ENCODE measurements at places on chromosomes 5 and 9.

- DNase-seq, result no peak
Observed at GRCh38 chr9:125747053-125747764, at the start of gene PBX3. PBX3 (plus strand) TSS chr9:125747373.

DNA sequence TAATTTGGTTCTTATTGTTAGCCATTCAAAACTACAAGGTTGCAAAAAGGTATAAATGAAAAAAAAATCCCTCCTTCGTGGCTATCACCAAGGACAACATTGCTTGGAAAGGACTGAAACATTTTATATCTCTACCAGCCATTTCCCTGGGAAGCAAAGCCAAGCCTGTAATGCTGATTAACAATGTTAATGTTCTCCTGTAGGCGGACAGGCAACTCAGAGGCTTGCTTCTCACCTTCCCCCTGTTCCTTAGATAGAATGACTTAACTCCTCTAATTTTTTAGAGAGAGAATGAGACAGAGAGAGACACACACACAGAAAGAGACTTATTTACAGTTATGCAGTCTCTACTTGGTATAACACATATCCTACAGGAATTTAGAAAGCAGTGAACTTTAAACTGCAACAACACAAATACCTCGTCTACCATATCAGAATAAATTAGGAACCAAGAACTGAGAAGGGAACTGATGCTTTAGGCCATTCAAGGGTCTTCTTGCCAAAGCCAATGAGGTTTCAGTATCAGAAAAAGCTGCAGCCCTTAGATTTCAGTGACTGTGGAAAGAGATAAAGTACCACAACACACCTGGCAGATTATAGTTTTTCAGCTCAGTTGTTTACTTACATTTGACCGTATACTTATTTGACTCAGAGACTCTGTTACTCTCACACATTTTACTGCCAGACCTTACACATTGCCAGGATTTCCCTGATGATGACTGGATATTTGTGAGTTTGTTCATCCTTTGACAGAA, 20.9 kb upstream of the MAN2A1 start:
- DNase-seq, result no peak

DNA sequence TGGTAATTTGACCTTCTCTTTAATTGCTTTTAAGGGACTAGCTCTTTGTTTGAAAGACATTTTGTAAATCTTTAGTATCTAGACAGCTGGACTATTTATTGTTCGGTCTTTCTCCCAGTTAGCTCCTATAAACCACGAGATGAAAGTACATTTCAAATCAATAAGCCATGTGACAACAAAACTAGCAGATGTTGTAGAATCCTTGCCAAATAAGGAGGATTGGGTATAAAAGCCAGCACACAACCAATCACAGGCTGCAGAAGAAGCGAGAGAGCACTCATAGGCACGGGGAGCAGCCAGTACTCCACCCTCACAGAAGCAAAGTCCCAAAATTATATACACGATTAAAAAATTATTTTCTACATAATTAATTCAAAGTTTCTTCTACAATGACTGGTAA, 8.1 kb upstream of the OMD start:
- no peak for DNase-seq

GRCh38 chr9:131649646-131650045, 90.2 kb downstream of the RAPGEF1 start:
- DNase-seq, result no peak

DNA sequence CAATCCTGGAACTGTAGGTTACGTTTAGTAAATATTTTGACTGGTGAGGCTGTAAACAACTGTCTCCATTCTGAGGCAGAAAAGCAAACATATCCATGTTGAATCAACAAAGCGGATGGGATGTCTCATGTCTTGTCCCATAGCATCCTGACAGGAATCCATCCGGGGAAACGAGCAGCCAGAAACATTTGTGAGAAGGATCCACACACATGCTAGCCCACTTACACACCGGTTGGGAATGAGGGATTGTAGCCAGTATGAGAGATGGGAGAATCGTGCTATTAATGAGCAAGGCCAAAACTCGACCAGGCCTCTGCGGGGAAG, 117.5 kb downstream of the FSTL4 start:
- no peak for DNase-seq

GRCh38 chr9:2599896-2600295, 21.7 kb upstream of the VLDLR start:
- DNase-seq, result no peak

DNA sequence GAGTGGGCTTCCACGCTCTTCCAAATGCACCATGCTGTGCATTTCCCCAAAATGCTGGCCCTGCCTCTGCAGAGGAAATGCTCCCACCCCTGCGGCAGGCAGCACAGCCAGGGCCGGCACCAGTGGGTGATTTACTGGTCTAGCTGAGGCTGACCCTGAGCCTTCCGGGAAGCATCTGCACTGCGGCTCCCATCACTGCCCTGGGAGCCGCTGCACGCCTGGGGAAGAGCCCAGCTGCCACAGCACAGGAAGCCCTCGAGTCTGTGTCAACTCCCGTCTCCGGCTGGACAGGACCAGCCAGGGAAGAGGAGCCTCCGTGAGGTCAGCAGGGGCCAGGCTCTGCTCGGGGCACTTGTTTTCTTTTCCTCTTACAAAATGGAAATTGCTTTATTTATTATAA, 25.1 kb upstream of the EEIG1 start:
- no peak for DNase-seq

DNA sequence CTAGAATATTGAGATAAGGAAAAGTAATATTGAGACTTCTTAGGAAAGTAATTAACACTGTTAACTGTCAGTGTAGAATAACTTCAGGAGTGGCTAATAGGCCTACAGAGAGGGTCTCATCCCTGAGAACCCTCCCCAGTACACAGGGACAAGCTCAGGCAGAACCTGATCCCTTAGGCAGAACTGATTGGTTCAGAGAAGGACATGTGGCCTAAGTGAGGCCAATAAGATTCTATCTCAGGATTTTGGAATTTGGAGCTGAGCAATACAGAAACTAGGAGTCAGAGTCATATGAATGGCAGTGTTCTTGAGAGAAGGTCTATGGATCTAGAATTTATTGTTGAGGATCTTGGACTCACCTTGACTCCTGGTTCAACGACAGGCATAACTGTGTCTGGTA, 10.9 kb upstream of the UBLCP1 start:
- no peak for DNase-seq

GRCh38 chr5:159734366-159734765, 181.9 kb upstream of the ADRA1B start:
- no peak for DNase-seq

DNA sequence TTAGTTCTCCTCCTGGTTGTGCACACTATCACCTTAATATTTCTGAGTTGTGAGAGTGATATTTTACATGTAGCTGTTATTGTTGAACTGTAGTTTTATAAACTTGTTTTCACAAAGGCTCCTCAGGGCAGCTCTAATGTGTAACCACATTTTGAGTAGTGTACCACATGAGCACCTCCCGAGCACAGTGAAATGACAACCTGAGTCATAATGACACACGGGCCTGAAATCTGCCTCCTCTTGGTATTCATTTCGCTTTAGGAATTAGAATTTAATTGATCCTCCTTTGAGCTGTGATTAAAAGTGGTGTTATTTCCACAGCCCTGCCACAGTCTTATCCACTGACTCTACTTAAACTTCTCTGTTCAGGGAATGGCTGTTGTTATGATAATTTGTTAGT, 7.9 kb downstream of the MTRR start:
- DNase-seq, result no peak

DNA sequence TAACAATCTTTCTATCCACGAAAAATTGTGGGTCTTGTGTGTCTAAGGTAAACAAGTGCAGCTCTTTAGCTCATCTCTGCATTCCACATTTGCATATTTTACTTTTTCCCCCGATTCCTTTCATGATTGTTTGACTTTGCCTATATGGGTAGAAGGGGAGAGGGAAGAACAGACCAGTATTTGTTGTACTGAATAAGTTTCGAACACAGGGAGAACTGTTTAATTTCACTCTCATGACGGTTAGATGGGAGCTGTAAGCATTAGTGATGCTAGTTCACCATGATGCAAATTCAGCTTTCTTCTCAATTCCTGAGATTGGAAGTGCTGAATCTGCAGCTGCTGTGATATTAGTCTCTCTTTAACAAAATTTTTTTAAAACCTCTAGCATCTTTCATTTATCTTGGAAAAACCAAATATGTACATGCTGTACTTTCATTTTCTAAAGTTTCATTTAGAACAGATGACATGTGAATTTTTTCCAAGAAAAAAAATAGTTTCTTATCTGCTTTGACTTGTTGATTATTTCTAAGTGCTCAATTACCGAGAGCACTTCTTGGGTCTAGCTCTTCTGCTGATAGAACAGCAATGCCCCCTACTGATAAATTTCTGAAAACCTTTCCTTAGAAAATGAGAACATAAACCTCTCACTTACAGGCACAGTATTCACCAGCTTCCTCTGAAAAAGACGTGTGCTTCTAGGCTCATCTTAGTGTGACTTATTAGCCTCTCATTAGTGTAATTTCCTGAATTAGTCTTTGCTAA, 149.5 kb downstream of the BAAT start:
- DNase-seq, result no peak

DNA sequence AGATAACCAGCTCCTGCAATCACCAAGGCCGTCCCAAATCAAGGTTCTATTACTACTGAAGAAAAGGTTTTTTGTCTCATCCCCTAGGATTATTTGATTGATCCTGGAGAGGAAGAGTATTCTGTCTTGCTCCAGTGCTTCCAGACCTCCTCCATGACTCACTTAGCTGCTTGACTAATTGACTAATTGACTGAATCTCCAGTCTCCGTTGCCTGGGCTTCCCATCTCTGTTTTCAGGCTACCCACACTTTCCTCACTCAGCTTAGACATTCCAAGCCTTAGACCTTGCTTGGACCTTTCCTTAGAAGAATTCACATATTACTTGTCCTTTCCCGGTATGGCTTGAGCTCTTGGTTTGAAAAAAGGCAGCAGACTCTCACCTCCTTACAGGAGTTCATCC, 60.6 kb downstream of the FRMD3 start:
- no peak for DNase-seq

- DNase-seq, result no peak
Observed at GRCh38 chr5:20601678-20602100, 613.7 kb upstream of the CDH18 start.

DNA sequence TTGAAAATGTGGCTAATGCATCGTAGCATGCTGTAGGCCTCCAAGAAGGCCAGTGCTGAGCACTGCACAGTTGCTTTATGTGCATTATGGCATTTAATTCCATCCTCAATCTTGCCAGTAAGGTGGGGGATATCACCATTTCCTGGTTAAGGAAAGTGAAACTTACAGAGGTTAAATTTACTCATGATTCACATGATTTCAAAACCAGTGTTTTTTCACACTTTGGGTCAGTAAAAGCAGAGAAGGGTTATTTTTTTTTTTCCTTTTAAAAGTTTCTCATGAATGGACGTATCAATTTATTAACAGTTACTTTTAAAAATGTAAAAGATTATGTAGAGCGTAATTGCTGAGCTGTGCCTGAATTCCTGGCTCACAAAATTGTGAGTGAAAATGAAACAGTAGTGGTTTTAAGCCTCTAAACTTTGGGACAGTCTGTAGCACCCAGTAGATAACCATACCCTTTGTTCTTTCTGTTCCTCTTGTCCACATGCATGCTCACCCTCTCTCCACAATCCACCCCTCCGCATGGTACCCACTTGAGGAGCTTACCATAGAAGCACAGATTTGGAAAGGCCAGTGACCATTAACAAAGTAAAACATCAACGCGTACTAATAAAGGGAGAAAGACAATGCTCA, 21.2 kb downstream of the MAST4 start:
- DNase-seq, result no peak

GRCh38 chr5:179818746-179819295, 1.9 kb upstream of the SQSTM1 start:
- DNase-seq, result peak; percentile 55
